ENCODE measurements at places on chromosomes 2 and 18. TPM values are rescaled to one million over a fixed set of nuclear protein-coding genes. Genes with fewer than 3 reads are reported as not detected.

Gene GPR45
- not detected for total RNA-seq

Gene PPP1CB
- total RNA-seq = 244 TPM

Gene FAM110C
- 0.50 TPM for total RNA-seq

Gene CD226
- total RNA-seq = 0.06 TPM

Gene CAPN13
- not detected for total RNA-seq

Gene ALK
- not detected for total RNA-seq

Gene TUBA4B
- not detected for total RNA-seq

Gene RAPGEF4
- 1.8 TPM for total RNA-seq

Gene STON1
- 36.7 TPM for total RNA-seq

Gene SPHKAP
- total RNA-seq = not detected

Gene TANK
- 19.8 TPM for total RNA-seq

Gene ABCB11
- total RNA-seq = 0.09 TPM

Gene KIF1A
- total RNA-seq = 41.1 TPM

Gene PHOSPHO2
- total RNA-seq = 16.8 TPM

Gene TRIM43
- not detected for total RNA-seq

Gene CSRNP3
- 14.7 TPM for total RNA-seq

Gene MROH2A
- not detected for total RNA-seq

Gene CPO
- not detected for total RNA-seq

Gene RNU2-63P
- not detected for total RNA-seq

Gene EFEMP1
- total RNA-seq = 25.5 TPM

Gene SPP2
- total RNA-seq = not detected

Gene OTOS
- total RNA-seq = not detected

Gene TPO
- not detected for total RNA-seq

Gene UGT1A5
- not detected for total RNA-seq

Gene GPAT2
- total RNA-seq = not detected

Gene CMPK2
- total RNA-seq = 0.31 TPM

Gene RTP5
- not detected for total RNA-seq

Gene AQP12A
- total RNA-seq = not detected

Gene GKN2
- not detected for total RNA-seq

Gene CHN1
- 46.6 TPM for total RNA-seq

Gene STEAP3
- total RNA-seq = 1.2 TPM

Gene SDC1
- 27.5 TPM for total RNA-seq

Gene KCMF1
- 74.0 TPM for total RNA-seq

Gene MARCO
- not detected for total RNA-seq

Gene POTEC
- total RNA-seq = 0.06 TPM

Gene MEMO1
- 47.4 TPM for total RNA-seq
